ENCODE measurements at places on chromosomes 5 and 9.

- DNase-seq: peak; percentile 54
Observed at GRCh38 chr5:107670932-107671741, at the start of gene EFNA5. Gene EFNA5 (minus strand): TSS chr5:107670937.

GRCh38 chr5:148352696-148353095, 17.3 kb downstream of the SPINK9 start:
- DNase-seq: no peak

- no peak for DNase-seq
Observed at GRCh38 chr5:94423411-94423810, 195.0 kb downstream of the KIAA0825 start.

DNA sequence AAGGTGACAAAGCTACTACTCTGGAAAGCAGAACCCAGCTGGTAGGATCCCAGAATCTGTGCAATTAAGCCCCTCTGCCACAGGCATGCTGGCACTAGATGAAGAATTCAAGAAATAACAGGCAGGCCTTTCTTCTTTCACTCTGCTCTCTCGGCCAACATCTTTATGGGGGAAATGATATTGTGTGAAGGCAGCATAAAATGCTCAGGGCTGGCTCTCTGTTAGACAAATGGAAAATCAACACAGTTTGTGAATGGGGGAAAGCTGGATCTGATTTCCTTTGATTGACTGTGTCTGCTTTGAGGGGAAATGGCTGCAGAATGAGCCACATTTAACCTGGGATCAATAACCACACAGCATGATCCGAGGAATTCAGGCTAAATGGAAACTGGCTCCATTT, 29.1 kb upstream of the AKNA start:
- no peak for DNase-seq

GRCh38 chr9:112725961-112726360, 8.0 kb upstream of the INIP start:
- no peak for DNase-seq

GRCh38 chr5:167565189-167565954, 726.1 kb upstream of the WWC1 start:
- peak; percentile 12 for DNase-seq

- peak; percentile 94 for DNase-seq
Observed at GRCh38 chr9:127568971-127569885, 42.8 kb upstream of the STXBP1 start.

- peak; percentile 73 for DNase-seq
Observed at GRCh38 chr5:25713259-25713658, 1068.5 kb upstream of the CDH10 start.

GRCh38 chr5:106894964-106895363, 775.8 kb downstream of the EFNA5 start:
- DNase-seq: peak; percentile 68

GRCh38 chr5:29896646-29897045, 1296.8 kb upstream of the CDH6 start:
- peak; percentile 37 for DNase-seq

GRCh38 chr5:149152317-149152746, 11.0 kb downstream of the ABLIM3 start:
- no peak for DNase-seq

- no peak for DNase-seq
Observed at GRCh38 chr5:179873588-179874110, 15.0 kb upstream of the MRNIP start.

DNA sequence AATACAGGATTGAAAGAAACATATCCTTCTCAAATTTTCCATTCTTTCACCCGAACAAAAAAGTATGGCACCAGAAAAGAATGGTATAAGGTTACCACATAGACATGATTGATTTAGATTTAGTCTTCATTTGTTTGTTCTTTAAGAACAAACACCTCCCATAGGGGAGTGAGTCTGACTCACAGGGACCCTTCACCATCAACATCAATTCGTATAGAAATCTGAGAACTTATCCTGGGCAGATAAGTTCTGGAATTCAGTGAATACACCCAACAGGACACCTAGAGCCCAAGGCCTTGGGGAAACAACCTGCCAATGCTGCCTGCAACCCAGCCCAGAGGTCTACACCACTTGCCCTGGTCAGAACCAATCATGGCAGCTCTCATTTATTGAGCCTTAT, 46.2 kb downstream of the LHFPL2 start:
- no peak for DNase-seq

DNA sequence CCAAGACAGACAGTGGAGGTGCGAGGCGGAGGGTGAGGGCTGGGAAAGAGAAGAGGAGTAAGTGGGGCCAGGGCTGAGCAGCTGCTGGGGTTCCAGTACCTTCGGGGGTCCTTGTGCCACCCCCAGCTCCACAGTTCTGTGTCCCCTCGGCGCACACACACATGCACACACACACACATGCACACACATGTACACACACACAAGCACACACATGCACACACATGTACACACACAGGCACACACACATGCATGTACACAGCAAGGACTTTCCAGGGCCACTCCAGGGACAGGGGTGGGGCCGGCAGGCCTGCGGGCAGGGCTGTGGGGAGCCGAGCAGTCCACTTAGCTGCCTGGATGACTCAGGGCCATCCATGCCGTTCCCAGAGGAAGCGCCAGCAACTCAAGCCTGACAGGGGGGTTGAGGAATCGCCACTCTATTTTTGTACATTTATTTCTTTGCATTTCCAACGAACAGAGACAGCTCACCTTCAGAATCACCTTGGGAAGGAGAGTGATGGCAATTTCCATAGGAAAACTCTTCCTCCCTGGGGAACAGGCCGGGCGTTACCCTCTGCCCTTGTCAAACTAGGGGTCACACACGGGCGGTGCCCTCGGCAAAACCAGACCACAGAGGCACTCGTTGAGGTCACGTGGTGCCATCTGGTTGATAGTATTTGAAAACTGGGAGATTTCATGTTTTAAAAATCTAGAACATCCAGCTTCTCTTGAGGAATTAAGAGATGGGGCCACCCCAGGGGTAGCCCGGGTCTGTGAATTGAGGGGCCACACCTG, 135.7 kb downstream of the ADAMTS2 start:
- DNase-seq: no peak

GRCh38 chr5:136736021-136736420, 370.7 kb upstream of the TRPC7 start:
- no peak for DNase-seq

DNA sequence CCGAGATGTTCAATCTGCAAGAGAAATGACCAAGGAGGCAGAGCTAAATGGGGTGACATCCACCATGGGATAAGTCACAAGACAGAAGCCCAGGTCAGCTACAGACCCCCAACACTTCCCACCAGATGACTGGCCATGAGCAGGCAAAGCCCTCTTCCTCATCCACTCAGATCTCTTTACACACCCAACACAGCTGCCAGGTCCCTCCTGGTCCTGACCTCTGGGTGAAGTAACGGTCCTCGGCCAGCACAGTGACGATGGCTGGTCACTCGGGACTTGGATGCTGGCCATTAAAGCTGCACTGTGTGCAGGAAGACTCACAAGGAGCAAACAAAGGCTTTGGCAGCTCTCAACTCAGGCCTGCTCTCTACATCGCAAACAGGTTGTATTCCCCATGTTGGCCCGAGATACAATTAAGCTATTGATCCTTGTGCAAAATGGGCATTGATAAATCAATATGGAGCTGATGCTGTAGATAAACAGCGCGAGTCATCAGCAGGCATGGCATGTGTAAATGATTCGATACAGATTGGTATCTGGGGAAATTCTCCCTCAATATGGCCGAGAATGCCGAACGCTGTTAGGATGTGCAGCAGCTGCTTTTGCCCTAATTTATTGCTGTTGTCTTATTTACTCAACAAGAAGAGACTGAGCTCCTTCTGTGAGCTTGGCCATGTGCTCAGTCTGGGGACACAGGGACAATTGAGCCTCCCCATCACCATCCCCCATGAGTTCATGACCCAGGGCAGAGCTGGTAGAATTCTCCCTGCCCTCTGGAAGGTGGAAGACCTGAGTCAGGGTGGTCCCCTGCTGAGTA, 98.7 kb downstream of the C5orf15 start:
- no peak for DNase-seq

DNA sequence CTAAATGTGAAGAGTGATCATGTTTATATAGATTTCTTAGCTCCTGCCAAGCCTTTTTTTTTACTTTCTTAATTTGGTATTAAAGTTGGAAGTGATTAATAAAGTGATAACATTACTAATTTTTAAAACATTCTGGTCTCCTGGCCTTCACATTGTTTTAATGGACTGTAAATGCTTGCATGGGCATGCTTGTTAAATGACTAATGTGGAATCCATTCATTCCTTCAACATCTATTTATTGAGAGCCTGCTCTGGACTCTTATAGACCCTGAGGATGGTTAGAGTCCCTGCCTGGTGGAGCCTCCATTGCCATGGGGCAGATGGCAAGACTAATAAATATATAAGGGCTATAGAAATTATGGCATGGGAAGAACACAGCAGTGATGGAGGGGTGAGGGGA, 103.5 kb downstream of the NTRK2 start:
- DNase-seq: no peak

GRCh38 chr9:92764381-92764987, at the start of gene BICD2:
Gene BICD2 (minus strand): TSS chr9:92764833. CDS start chr9:92764744, 89 bp downstream.
- DNase-seq: no peak

- DNase-seq: no peak
Observed at GRCh38 chr9:106929471-106930177, 66.7 kb downstream of the ZNF462 start.

DNA sequence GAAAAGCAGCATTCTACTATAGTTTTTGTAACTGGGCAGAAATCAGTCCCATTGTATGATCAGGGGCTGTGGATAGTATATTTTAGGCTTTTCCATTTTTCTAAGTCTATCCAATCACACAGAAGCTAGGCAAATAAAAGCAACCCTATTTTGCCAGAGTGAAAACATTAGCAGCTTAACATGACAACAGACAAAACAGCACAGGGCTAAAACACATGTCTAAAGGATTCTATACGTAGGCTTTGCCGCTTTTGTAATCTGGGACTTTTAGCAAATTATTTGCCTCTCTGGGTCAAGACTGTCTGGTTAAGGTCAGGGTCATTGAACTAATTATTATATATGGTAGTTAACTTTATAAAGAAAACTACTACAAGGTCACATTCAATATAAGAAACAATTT, 4.2 kb downstream of the MARCHF3 start:
- no peak for DNase-seq

- peak; percentile 44 for DNase-seq
Observed at GRCh38 chr9:70580606-70581195, 166.2 kb upstream of the KLF9 start.

DNA sequence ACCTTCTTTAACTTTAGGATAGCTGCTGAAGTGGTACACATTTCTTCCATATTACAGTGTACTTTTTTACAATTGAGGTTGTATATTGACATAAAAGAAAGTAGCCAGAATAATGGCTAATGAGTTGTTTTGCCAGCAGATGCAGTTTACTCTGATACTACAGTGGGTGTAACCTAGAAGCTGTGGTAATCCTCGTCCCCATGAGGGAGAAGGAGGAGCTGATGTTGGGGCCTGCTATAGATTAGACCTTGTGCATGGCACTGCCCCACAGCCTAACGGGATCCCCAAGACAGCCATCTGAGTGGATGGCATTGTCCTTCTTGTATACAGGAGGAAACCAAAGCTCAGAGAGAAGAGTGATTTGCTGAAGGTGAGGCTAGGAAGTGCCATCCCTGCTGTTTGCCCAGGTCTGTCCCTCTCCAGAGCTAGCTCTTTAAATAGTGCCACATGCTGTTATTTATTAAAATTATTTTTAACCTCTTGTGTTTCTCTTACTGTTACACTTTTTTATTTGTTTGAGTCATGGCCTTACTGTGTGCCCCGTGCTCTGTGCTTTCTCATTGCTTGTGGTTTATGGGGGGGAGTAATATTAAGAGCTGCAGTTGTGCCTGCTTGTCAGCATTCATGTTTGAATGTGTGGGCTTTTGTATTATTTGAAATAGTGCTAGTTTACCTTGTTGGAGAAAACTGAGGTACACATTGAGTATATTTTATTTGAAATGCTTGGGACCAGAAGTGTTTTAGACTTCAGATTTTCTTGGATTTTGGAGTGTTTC, 65.3 kb downstream of the ICE1 start:
- DNase-seq: no peak

- DNase-seq: peak; percentile 2
Observed at GRCh38 chr5:20972419-20972925, 984.5 kb upstream of the CDH18 start.

GRCh38 chr5:57435701-57436134, 46.9 kb downstream of the ACTBL2 start:
- DNase-seq: no peak

- peak; percentile 97 for DNase-seq
Observed at GRCh38 chr5:132820162-132820754, 7.2 kb downstream of the SOWAHA start.

DNA sequence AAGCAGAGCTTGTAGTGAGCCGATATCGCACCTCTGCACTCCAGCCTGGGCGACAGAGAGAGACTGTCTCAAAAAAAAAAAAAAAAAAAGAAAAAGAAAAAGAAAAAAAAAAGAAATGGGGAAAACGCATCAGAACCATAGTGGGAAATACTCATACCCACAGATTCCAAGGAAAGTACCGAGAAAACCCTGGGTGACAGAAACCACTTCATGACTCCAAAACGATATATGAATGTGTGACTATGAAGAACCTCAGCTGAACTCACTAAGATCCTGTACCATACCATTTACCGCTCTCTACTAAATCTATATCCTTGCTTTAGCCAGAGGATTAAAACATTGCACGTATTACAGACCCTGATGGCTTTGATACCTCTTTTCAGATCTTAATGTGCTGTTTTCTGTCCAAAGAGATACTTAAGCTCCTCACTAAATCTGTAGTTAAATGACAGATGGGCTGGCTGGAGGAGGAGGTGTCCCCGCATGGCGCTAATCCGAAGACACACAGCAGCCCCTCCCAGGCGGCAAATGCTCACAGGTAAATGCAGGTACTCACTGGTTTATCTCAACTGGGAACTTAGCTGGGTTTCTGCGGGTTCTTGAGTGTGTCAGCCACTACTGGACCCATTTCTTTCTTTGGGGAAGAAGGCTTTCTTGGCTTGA, 2.8 kb downstream of the LPCAT1 start:
- DNase-seq: no peak

- DNase-seq: no peak
Observed at GRCh38 chr9:120932086-120932823, 5.7 kb upstream of the TRAF1 start.

- no peak for DNase-seq
Observed at GRCh38 chr5:64685866-64686265, 4.4 kb upstream of the SHISAL2B start.

DNA sequence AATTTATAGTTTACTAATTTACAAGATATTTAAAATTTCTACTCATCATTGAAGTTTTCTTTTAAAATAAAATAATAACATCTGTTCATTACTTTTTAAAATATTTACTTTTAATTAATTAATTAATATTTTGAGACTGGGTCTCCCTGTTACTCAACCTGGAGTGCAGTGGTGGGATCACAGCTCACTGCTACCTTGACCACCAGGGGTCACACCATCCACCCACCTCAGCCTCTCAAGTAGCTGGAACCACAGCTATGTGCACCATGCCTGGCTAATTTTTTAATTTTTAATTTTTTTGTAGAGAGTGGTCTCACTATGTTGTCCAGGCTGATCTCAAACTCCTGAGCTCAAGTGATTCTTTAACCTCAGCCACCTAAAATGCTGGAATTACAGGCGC, 1013.6 kb downstream of the CDH9 start:
- peak; percentile 30 for DNase-seq

All from hematopoietic multipotent progenitor cell treated with erythropoietin and hydrocortisone succinate and interleukin-3 and kit ligand, for 4 days (in vitro differentiated cells).